ENCODE measurements at places on chromosomes 3 and 15.

GRCh38 chr3:39781025-39781424 lies 28.4 kb upstream of the MYRIP start:
- DNase-seq = no peak

- DNase-seq = no peak
These were observed at the start of gene PLOD2 for GRCh38 chr3:146160964-146161662. PLOD2 (minus strand) TSS chr3:146161184; CDS start chr3:146160989, 195 bp downstream.

GRCh38 chr3:60752809-60753208 lies 498.4 kb downstream of the FHIT start:
- no peak for DNase-seq

DNA sequence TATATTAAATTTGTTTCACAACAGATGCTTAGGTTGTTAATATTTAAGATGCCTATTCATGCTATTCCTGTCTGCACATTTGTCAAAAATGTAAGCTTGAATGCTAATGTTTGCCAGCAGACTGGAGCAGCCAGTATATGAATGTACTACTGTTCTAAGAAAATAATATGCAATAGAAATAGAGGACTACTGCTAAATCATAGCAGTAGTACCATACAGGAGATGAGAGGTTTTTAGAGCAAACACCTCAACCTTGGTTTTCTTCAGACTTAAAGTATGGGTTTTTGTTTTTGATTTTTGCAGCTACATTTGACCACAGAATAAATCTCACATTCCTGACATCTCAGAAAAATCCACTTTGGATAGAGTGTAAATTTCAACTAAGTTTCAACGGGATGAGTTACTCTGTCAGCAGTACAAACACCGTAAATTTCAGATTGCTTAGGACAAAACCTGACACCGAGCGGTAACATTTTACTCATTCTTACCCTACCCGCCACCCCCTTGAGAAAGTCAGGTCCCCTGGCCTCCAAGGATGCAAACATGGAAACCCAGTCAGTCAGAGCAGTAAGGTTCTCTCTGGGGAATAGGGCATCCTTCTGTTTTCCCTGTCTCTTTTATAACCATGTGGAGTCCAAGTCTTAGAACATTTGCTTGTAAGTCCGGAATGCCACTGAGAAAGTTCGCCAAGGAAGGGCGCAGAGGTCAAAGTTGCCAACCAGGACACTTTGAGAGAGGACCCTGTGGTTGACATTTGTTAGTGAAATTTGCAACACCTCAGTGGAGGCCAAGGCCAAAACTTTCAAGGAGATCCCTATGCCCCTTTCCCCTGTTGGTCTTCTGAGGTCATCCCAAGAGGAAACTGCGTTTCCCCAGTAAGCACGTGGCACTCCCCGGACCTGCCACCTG lies 17.9 kb upstream of the SATB1 start:
- DNase-seq = no peak

GRCh38 chr15:66943456-66944095 lies 121.8 kb upstream of the SMAD3 start:
- DNase-seq = peak; percentile 62

GRCh38 chr15:29135309-29135657 lies 134.3 kb downstream of the NSMCE3 start:
- DNase-seq = no peak

GRCh38 chr3:51982352-51982837 lies 940 bp upstream of the ACY1 start:
- DNase-seq = no peak

DNA sequence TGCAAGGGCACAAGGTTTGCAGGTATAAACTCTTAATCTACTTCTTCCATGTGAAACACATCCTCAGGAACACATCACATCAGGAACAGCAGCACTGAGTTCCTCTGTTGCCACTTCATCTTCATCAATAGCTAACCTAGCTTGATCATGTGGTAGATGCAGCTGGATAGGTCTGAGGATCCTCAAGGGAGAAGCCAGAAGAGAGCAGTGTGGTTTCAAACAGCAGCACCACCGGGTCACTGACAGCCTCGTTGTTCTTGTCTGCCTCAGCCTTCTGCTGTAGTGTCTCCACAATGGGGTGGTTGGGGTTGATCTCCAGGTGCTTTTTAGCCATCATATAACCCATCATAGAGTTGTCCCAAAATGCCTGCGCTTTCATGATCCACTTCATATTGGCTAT lies 58.8 kb downstream of the ADAM10 start:
- DNase-seq = no peak

- no peak for DNase-seq
These were observed 25.0 kb upstream of the BCL6 start for GRCh38 chr3:187770224-187770623.

- DNase-seq = no peak
These were observed 74.1 kb upstream of the MITF start for GRCh38 chr3:69665026-69665737.

DNA sequence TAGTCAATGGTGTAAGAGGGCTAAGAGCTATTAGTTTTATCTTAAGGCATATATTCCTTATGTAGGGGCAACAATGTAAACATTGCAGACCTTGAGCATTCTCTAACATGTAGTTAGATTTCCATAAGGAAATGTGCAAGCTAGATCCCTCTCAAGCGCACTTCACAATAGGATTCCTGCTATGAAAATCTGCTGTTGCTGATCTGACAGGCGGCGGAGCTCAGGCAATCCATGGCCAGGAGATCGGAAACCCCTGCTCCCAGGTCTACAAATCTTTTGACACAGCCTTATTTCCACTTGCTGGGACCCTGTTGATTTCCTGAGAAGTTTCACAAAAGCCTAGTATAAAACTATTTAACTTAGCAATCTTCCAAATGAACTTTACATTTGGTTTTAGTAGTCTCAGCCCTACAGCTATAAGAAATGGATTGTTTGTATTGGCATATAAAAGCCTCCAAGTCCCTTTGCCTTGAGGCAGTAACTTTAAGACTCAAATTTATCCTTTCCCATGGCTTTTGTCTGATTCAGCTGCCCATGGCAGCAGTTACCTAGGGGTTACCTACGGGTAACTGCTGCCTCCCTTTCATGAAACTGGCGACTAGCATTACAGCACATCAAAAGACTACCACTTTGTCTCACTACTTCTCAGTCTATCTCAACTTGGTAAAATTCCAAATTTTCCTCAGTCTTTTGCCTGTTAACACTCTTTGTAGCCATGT lies 22.7 kb downstream of the TRA2B start:
- DNase-seq = no peak

GRCh38 chr3:16595778-16596177 lies 9.4 kb downstream of the DAZL start:
- DNase-seq = no peak

GRCh38 chr3:63470745-63471144 lies 181.7 kb upstream of the SNTN start:
- no peak for DNase-seq

GRCh38 chr3:161231861-161232260 lies 10.8 kb downstream of the NMD3 start:
- no peak for DNase-seq
